Stimulated activated CD4-positive, alpha-beta T cell treated with anti-CD3 and anti-CD28 coated beads, TNF-alpha, amount 100 ng/mL, for 24 hours (primary cell): ENCODE measurements at places on chromosomes 6 and 20.
A peak's percentile ranks its signal among the peaks of the same experiment; 100 is the strongest.

DNA sequence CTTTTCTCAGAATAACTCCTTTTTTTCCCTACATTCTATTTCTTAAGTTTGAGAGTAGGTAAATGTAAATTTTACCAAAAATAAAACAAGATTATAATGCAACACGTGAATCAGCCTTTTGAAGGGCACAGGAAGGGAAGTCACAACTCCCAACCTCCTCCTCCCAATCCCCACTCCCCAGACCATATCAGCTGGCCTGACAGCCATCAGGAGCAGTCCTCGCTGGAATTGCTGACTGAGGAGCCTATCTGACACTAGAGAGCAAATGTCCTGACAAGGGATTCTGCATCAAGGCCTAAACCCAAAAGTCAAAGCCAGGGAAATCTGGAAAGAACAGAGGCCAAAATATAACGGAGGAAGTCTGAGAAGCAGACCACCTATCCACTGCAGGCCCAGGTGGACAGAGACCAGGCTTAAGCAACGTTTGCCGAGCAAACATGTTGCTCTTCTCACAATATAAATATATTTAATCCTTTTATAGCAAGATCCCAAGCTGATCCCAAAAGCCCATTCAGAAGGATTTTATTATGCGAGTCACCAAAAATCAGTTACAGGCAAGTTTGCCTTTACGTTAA is 2.5 kb downstream of the RRAGD start:
- no peak for DNase-seq

DNA sequence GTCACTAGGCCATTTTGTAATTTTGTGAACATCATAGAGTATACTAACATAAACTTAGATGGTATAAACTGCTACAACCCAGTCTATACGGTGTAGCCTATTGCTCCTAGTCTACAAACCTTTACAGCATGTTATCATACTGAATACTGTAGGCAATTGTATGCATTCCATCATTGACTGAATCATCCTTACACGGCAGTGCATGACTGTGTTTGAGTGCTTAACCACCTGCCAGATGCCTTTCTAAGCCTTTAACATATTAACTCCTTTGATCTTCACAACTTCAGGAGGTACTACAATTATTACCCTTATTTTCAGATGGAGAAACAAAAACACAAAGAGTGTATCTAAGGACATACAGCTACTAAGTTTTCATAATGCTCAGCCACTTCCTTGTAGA is 14.0 kb downstream of the DPPA5 start:
- no peak for DNase-seq

DNA sequence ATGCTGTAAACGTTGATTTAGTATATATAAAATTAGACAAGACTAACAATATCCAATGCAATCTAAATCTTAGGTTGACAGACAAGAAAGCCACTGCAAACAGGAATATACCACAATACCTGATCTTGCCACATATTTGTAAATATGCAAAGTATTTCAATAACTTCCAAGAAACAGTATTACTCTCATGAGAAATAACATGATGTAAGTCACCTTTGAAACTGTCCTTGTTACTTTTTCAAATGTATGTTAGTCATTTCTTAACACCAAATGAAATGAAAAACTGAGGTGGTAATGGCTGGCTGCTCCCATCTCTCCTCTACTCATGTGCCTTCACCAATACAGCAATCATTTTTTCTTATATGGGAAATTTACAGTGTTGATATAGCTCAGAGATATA is 118.7 kb downstream of the ATG5 start:
- no peak for DNase-seq

- DNase-seq: no peak
These were observed 15.7 kb upstream of the CDKN1A start for GRCh38 chr6:36662827-36663256.

GRCh38 chr6:5174244-5174643 is 86.5 kb downstream of the LYRM4 start:
- DNase-seq: no peak

DNA sequence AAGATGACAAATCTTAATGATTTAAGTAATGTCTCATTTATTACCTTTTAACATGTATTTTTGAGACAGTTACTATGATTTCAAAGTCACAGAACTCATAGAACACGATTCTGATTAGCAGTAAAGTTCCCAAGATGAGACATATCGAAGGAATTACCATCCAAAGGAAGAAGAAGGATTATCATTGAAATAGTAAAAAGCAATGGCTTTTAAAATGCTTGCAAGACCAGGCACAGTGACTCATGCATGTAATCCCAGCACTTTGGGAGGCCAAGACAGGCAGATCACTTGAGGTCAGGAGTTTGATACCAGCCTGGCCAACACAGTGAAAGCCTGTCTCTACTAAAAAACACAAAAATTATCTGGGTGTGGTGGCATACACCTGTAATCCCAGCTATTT is 219.2 kb downstream of the KHDC1L start:
- DNase-seq: no peak

DNA sequence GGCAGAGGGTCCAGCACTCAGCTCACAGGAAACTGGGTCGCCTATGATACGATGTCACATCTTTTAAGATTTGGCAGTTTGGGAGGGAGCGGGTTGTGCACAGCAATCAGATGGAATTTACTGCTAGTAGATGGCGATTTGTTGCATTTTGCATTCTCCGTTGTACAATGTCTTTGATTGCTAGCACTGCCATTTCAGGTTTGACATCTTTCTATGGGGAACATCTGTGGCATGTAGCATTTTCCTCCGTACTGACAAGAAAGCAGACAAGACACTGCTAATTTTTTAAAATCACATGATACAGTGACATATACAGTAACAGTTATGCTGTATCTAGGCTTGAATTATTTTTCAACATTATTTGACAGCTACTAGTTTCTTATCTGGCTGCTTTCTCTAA is 119.7 kb upstream of the PCSK2 start:
- no peak for DNase-seq

DNA sequence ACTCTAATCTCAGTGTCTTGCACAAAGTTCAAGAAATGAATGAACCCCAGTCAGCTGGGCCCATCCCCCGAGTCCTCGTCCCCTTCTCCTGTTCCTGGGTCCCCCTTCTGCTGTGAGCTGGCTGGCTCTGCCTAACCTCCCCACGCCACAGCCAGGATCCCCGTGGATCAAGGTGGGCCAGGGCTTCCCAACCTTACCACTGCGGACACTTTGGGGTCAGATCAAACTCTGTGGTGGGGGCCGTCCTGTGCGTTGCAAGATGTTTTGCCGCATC is 116.2 kb downstream of the SULF2 start:
- DNase-seq: no peak

GRCh38 chr20:48933017-48933766 is 11.7 kb downstream of the ARFGEF2 start:
- no peak for DNase-seq

- DNase-seq: no peak
These were observed 55.6 kb upstream of the NEDD9 start for GRCh38 chr6:11288065-11288464.

DNA sequence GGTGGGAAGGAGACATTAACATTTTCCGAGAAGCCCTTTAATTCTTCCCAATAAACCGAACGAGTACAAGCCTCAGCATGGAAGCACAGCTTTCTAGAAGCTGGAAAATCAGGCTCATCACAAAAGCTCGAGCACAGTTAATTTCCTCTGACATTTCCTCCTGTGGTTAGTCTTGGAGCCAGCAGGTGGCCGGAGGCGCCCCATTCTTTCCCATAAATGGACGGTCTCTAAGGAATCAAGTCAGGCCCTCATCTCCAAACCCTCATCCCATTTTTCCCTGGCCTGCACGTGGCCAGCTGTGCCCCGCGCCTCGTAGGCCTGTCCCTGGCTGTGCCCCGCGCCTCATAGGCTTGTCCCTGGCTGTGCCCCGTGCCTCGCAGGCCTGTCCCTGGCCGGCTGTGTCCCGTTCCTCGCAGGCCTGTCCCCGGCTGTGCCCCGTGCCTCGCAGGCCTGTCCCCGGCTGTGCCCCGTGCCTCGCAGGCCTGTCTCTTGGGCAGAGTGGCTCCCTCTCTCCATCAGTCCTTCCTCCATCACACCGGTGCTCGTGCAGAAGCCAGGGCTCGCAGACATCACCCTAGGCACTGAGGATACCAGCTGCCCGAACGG is 19.7 kb upstream of the NTSR1 start:
- no peak for DNase-seq

DNA sequence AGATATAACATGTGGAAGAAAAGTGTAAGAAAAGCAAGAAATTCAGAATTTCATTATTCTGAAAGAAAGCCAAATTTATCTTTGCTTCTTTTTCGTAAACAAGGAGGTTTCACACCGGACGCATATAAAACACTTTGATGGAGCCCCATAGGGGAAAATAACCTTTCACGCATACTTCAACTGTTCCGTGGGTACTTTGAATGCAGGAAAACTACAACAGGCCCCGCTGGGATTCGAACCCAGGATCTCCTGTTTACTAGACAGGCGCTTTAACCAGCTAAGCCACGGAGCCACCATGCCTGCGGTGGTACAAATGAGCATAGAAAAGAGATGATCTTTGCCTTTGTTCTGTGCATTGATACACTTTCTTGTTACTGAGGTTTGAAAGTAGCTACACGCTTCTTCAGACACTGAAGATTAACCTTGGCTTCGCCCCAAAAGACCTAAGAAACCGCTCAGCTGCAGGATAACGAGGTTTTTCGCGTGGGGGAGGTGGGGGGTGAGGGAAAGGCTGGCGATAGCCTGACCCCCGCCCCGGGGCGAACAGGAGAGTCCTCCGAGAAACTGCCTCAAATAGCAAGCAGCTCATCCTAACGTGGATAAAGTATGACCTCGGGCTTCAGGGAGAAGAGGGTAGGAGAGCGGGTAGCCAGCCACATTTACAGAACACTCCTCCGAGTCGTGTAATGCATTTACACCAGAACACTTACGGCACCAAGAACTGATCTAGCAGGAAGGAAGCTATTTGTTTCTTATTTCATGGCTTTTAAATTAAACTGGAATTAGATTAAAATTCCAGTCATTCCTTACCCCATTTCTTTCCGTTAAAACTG is 5.3 kb upstream of the HMGN4 start:
- DNase-seq: peak; percentile 92

- DNase-seq: no peak
These were observed 15.5 kb downstream of the EBF4 start for GRCh38 chr20:2708073-2708415.

GRCh38 chr6:138833816-138834539 is 38.1 kb downstream of the ECT2L start:
- DNase-seq: no peak

- no peak for DNase-seq
These were observed 33.7 kb downstream of the NINL start for GRCh38 chr20:25551413-25552215.

- no peak for DNase-seq
These were observed at the start of gene SPINT3 for GRCh38 chr20:45515147-45515913. TSS of gene SPINT3 (minus strand) at chr20:45515622. CDS start at chr20:45515608, 14 bp downstream.

GRCh38 chr20:44504402-44505307 is 17.2 kb downstream of the SERINC3 start:
- no peak for DNase-seq

- DNase-seq: no peak
These were observed 77.2 kb downstream of the PTPN1 start for GRCh38 chr20:50587291-50587961.

DNA sequence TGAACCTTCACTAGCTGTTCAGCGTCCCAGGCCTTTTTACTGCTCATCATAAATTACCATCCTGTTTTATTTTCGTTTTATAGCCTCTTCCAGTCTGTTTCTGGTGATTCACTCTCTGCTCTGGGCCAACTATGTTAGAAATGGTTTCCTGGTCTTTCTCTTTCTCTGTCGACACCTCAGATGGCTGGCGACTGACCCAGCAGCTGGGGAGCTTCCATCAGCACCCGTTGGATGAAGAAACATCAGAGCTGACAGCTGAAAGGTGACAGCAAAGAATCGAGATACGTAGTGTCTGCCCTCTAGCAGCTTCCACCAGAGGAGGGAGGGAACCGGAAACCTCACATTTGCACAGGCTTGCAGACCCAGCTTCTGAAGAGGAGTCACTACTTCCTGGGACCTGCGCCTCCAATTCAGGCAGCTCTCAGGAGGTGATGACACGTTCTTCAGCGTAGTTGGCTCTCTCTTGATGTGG is 82.9 kb upstream of the MLN start:
- peak; percentile 25 for DNase-seq

DNA sequence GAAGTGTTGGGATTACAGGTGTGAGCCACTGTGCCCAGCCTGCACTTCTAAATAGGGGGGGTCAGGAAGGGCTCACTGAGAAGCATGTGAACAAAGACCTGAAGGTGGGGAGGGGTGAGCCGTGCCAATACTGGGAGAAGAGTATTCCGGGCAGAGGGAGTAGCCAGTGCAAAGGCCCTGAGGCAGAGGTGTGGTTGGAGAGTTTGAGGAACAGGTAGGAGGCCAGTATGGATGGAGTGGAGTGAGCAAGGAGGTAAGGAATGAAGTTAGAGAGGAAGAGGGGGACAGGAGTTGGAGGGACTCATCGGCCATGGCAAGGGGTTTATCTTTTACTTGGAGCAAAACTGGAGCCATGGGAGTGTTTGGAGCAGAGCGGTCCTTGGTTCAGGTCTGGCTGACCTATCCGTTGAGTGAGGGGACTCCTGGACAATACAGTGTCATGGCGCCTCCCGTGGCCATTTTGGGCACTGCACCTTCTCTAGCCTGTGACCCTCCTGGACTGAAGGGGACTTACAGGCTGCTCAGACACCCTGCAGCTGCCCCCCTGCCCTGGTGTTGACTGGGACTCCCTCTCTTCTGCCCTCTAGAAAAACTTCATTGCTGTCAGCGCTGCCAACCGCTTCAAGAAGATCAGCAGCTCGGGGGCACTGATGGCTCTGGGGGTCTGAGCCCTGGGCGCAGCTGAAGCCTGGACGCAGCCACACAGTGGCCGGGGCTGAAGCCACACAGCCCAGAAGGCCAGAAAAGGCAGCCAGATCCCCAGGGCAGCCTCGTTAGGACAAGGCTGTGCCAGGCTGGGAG is 12.1 kb downstream of the FOXS1 start:
- peak; percentile 63 for DNase-seq

- peak; percentile 48 for DNase-seq
These were observed 508 bp downstream of the NOP56 start for GRCh38 chr20:2652724-2653555.

DNA sequence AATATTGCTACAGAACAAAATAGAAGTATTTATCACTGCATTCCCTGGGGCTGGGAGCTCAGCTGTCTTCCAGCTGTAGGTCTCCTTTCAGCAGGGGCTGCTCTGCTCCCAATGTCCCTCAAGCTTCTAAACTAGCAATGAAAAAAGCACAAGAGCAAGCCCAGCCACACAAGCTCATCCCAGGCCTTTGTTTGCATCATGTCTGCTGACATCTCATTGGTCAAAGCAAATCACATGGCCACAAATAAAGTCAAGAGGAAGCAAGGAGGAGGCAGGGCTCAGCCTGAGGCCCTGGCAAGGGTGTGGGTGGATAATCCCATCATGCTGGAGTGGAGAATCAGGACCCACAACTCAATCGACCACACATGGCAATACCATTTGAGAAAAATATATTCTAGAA is 2.2 kb upstream of the BFSP1 start:
- no peak for DNase-seq
